ENCODE measurements at places on chromosomes 2 and 18.

GRCh38 chr2:110933420-110933819, 187.3 kb upstream of the BCL2L11 start:
- no peak for DNase-seq

GRCh38 chr2:217785544-217786045, 217.2 kb downstream of the TNS1 start:
- peak; percentile 19 for DNase-seq

DNA sequence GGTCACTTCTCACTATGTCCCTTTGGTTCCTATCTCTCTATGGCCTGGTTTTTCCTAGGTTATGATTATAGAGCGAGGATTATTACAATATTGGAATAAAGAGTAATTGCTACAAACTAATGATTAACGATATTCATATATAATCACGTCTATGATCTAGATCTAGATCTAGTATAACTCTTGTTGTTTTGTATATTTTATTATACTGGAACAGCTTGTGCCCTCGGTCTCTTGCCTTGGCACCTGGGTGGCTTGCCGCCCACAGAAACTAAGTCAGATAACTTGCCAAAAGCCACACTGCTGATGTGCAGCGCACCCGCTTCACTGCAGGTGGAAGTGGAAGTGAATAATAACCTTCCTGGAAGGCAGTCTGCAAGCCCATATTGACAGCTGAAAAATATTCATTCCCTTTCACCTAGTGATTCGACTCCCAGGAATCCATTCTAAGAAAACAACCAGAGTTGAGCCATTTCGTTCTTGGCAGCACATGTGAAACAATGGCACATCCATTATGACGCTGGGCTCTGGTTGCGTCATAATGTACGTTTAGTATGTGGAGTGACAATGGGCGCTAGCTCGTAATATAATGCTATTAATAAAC, 725 bp upstream of the ANKRD53 start:
- peak; percentile 35 for DNase-seq

GRCh38 chr2:6845312-6845711, 20.4 kb downstream of the CMPK2 start:
- DNase-seq = no peak

DNA sequence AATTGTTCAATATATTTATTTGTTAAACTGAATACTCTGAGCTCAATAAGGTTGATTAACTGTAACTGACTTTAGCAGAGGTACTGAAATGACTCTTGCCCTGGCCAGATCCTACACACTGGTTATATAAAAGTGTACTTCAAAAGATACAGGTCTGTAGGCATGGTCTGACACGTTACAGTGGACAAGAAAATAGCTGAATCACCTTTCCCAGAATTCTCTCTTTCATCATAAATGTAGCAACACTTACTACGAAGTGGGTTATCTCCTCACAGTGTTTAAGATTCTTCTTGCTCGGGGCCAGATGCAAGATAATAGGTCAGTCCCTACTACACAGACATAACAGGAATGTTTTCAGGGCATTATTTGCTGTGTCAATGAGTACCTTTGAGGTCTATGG, 107.0 kb upstream of the ZC3H15 start:
- no peak for DNase-seq

- DNase-seq = no peak
Observed at GRCh38 chr2:172947461-172948153, 128.0 kb upstream of the MAP3K20 start.

DNA sequence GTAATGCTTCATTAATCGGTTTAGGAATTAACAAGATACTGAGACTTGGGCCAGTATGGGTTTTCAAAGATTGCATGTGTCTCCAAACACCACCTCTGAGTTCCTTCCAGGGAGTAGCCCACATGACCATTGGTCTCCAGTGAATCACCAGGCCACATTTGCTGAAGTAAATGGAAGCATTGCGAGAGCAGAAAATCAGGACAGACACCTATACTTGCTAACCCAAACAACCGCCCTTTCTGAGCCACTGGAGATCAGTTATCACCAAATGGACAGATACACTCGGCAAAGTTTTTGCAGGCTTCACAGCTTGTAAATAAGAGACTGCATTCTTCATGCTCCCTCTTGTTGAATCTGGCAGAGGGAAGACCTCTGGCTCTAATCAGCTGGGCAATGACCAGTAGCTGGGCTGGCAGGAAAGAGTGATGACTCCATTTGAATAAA, 40.9 kb downstream of the GATA6 start:
- no peak for DNase-seq

- DNase-seq = no peak
Observed at GRCh38 chr2:33342171-33342570, 134.3 kb upstream of the RASGRP3 start.

GRCh38 chr2:26811261-26811660, 25.4 kb downstream of the CENPA start:
- no peak for DNase-seq

GRCh38 chr2:75432761-75433361, 127.9 kb downstream of the EVA1A start:
- no peak for DNase-seq

DNA sequence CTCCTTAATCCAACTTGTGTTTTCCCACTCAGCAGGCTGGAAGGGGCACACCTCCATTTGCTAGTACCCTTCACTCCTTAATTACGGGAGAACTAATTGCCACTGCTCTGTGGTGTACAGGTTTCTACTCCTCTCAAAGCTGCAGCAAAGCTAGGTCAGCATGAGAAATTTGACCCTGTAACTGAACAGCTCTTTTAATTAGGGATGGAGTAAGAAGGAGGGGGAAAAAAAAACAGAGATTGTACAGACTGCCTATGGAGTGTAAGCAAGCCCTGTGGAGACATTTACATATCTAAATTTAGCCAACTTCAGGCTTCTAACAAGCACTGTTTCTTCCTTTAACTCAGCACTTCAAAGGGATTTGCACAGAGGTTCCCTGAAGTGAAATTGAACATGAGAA, 629.7 kb upstream of the SETBP1 start:
- DNase-seq = no peak

DNA sequence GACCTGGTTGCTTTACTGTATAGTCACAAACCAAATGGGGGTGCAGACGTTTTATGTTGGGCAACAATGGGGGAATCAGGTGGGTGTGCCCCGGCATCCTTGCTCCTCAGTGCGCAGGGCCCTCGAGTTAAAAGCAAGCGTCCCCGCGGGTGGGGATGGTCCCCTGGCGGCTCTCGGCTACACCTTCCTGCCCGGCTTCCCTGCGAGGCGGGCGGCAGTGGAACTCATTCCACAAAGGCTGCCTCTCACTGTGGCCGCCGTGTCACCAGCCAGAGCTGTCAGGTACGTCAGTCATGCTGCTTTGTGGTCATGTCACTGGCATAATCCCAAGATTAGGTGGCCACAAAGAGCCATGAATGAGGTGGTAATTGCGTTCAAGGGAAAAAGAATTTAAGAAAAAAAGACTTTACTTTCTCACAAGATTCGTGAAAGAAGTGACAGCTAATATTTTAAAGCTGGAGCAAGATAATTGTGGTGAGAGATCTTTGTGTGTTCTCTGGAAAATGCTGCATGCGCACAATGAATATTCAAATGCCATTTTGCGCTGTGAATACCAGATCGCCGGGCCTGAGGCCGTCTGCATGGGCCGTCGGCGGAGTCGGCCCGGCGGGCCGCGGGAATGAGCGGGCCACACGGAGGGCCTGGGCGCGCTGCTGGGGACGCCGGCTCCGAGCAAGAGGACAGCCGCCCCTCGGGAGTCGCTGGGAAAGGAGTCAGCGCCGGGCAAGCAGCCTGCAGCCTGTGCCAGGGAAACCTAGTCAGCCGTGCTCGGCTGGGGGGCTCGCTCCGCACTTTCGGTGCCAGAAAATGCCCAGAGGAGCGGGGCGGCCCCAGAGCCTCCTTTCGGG, 82.3 kb upstream of the LDLRAD4 start:
- DNase-seq = no peak

DNA sequence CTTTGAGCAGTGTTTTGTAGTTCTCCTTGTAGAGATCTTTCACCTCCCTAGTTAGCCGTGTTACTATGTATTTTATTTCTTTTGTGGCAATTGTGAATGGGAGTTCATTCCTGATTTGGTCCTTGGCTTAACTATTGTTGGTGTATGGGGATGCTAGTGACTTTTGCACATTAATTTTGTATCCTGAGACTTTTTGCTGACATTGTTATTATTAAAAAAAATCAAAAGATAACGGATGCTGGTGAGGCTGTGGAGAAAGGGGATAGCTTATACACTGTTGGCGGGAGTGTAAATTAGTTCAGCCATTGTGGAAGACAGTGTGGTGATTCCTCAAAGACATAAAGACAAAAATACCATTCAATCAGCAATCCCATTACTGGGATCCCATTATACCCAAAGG, 17.0 kb upstream of the ZNF397 start:
- no peak for DNase-seq

GRCh38 chr2:218435003-218435982, 16.4 kb downstream of the VIL1 start:
- no peak for DNase-seq

DNA sequence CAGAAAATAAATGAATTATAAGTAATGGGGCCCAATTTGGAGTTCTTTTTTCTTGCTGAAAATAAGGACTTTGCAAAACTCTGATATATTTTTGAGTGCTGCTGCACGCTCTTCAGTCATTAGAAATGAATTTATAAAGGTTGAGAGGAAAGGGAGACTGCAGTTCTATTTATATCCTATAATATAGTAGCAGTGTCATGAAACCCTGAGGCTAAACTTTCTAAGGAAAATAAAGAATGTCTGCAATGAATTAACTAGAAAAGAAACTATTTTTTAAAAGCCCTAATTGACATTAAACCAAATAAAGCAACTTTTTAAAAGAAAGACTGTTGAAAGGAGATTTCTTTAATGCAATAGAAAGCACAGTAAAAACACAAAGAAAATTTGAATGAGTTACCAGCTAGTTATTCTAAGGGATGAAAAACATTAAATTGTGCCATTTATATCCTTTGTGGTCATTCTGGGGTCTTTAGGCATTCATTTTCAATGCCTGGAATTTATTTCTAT, 1072.8 kb upstream of the TMEFF2 start:
- DNase-seq = no peak

- DNase-seq = peak; percentile 41
Observed at GRCh38 chr2:68272246-68272994, 20.1 kb upstream of the PPP3R1 start.

GRCh38 chr2:95390272-95390880, 12.1 kb upstream of the FAHD2A start:
- no peak for DNase-seq

- no peak for DNase-seq
Observed at GRCh38 chr2:86053166-86053565, 52.5 kb downstream of the POLR1A start.

DNA sequence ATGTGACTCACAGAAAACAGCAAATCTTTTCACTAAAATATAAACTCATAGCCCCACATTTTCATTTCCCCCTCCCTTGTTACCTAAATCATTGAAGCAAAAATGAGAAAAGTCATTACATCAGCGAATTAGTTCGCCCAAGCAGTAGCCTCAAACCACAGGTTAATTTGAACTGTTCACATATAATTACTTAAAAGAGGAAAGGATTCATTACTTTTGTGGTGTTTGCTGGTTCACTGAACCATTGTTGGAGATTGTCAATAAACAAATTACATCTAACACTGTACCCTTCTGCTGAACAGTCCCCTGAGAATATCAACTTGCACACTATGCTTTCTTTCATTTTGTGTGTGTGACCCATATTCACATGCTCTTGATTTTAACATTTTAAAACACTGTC, 238.7 kb downstream of the ERBB4 start:
- DNase-seq = no peak

- DNase-seq = no peak
Observed at GRCh38 chr2:193141-193671, 70.6 kb downstream of the SH3YL1 start.

DNA sequence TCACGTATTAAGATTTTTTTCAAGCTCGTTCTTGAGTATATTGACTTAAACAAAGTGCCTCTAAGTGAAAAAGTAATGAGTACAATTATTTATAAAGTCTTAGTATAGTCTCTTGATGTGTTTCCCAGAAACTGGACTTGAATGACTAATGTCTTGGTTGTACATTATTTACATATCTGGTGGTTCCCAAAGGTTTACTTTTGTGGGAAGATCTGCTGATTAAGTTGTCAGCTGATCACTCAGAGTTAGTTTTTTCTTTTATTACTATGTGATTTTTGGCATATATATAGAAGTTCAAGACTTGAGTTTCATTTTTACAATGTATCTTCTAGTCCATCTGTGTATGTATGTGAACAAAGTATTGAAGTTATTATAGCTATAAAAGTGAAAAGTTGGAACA, 29.5 kb downstream of the RNF144A start:
- DNase-seq = no peak

GRCh38 chr2:210623506-210623905, 67.1 kb downstream of the CPS1 start:
- no peak for DNase-seq

DNA sequence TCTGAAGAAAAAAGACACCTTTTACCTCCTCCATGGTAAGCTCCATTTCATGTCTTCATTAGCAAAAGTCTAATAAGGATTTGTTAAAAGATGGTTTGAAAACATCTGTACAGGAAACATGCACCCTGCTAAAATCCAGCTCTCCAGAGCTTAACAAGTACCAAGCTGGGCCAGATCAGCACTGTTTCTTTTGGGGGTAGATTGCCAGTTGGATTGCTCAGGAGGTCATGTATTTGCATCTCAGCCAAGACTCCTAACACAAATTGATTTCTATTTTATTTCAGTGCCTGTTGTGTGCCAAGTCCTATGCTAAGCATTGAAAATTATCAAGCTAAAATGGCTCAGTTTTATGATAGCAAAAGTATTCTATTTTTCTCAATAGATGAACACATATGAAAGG, 3.4 kb upstream of the TMEM182 start:
- DNase-seq = no peak

DNA sequence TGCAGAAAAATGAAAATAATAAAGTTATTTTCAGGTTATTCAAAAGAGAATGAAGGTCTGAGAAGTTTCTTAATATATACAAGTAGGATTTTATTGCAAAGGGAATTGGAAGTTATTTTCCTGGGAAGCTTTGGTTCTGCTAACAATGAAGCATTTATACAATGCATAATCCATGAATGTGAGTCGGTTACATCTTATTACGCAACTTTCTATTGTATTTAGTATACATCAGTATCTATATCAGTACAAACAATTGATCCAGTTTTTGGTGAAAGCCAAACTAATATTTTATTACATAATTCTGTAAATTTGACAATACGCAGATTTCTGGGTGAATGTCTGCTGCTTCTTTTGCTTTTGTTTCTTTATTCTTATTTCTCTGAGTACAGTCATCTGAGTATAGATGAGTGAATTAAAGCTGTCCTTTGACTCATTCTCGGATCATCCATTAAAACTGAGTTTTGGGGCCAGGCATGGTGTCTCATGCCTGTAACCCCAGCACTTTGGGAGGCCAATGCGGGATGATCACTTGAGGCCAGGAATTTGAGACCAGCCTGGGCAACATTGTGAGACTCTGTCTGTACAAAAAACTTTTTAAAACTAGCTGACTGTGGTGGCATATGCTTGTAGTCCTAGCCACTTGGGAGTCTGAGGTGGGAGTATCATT, 108.5 kb downstream of the SOCS6 start:
- DNase-seq = no peak

DNA sequence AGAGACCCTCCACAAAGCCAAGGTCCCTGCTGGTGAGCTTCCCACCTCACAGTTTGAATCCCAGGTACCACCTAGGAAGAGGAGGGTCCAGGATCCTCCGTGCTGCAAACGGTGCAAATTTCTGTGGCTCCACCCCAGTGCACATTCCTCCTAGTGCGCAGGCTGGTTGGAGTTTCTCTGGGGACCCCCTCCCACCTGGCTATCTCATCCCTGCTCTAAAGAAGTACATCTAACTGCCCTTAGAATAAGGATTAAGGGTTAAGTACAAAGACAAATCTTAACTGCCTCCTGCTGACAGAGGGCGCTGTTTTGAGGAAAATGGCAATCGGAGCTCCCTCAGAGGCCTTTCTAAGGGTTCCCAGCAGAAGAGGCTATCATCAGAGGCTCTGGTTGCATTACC, 109.6 kb upstream of the FSIP2 start:
- no peak for DNase-seq

Data from DMS153 (cell line).